ENCODE measurements at places on chromosomes 16 and 17.

- no peak for DNase-seq
Measured at GRCh38 chr16:73605309-73605708, 557.4 kb upstream of the ZFHX3 start.

GRCh38 chr16:84331998-84332780 is 36.1 kb upstream of the ATP2C2 start:
- DNase-seq = no peak

DNA sequence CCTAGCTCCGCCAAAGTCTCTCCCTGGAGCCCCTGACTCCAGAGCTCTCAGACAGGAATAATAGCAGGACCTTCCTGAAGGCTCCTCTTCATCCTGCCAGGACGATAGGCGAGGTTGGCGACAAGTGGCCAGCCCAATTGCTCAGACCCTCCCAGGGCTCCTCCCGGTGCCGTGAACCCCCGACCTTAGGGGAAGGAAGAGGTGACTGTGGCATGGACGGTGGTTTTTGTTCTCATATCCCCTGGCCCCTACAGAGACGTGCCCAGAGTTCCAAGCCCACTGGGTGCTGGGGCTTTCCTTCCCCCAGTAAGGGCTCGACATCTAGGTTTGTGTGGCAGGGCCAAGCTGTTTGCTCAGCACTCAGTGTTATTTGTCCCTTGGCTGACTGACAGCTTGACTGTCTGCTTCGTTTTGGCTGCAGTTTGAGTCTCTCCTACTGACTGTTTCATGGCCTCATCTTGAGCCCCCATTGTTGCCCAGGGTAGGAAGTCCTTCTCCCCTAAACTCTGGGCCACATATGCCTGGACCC is 4.6 kb upstream of the ADCY7 start:
- DNase-seq = no peak

- no peak for DNase-seq
Measured at GRCh38 chr16:59907611-59908010, 1173.5 kb upstream of the GOT2 start.

DNA sequence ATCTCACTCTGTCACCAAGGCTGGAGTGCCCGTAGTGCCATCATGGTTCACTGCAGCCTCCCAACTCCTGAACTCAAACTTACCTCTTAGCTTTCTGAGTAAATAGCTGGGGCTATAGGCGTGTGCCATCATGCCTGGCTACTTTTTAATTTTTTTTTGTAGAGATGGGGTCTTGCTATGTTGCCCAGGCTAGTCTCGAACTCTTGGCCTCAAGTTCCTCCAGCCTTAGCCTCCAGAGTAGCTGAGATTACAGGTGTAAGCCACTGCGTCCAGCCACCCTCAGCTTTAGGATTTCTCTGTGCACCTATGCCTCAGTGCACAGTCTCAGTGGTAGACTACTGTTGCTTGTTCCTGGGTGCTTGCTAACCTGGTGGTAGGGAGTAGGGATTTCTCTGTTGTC is 5.5 kb downstream of the SLC7A6 start:
- DNase-seq = no peak

- no peak for DNase-seq
Measured at GRCh38 chr17:22512997-22513538, 820.7 kb downstream of the KCNJ18 start.

GRCh38 chr16:69316595-69317034 is 5.5 kb downstream of the VPS4A start:
- DNase-seq = no peak

- no peak for DNase-seq
Measured at GRCh38 chr17:68807998-68808772, 147.0 kb downstream of the ABCA8 start.

DNA sequence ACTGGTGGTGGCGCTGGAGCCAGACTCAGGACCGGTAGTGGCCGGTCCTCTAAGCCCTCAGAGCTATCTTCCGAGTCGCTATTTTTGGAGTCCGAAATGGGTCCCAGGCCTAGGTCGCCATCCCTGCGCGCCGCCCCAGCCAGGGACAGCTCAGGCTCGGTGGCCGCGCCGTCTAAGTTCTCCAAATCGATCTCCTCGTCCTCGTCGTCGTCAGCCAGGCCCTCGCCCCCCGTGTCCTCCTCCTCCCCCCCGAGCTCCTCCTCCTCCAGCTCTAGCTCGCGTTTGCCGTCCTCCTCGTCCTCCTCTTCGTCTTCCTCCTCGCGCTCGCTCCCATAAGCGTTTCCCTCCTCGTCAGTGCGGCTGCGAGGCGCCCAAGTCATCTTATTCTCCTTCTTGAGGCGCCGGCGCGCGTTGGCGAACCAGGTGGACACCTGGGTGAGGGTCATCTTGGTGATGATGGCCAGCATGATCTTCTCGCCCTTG is 1.6 kb downstream of the IRX3 start:
- DNase-seq = no peak

DNA sequence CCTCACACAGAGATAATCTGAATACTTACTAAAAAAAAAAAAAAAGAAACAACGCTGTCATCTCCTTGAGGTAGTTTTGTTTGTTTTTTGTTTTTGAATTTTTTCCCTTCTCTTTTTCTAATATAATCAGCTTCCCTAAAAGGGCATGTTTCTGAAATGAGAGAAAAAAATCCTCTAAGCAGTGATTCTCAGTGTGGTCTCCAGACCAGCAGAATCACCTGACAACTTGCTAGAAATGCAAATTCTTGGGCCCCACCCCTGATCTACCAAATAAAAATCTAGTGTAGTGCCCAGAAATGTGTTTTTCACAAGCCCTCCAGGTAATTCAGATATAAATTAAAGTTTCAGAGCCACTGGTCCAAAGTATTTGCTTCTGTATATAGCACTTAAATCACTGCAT is 65.4 kb downstream of the SSH2 start:
- DNase-seq = no peak

DNA sequence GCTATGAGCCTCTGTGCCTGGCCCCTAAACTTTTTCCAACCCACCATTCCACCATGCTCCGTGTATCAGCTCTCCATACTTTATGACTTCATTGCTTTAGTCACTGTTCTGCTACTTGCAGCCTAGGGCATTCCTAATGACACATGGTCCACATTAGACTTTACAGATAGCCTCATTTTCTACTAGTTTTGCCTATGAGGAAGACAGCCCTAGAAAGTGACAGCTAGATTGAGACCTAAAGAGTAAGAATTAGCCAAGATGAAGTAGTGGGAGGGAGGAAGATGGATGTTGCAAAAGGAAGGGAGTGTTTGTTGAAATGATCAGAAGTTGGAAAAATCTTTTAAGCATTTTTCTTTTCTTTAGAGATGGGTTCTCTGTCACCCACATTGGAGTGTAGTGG is 11.0 kb downstream of the C16orf54 start:
- DNase-seq = no peak

DNA sequence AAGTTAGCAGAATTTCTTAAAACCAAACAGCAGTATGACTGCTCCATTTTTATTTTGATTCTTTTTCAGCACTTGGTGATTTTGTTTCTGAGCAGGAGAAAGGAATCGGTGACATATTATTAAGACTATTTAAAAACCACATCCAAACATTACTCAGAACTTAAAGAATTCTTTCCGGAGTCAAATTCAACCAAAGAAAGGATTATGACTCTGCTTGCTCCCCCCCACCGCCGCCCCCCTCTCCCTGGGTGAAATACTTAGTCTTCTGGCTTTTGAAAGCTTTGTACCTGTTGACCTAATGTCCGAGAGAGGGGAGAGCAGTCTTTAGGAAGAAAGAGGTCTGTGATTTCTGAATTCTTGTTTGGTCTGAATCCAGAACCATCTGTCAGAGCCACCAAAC is 17.9 kb upstream of the COL1A1 start:
- DNase-seq = no peak

DNA sequence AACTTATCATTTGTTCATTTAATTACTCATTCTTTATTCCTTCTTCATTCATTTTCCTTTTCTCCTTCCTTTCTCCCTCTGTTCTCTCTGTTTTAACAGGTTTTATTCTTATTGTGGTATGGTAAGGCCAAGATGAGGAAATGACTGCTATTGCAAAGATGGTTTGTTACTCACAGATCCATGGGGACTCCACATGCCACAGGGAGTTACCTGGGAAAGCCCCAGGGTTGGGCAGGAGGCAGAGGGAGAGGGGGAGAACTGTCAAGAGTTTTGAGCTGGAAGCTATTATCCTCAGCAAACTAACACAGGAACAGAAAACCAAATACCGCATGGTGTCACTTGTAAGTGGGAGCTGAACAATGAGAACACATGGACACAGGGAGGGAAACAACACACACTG is 453.3 kb downstream of the WWOX start:
- DNase-seq = no peak

DNA sequence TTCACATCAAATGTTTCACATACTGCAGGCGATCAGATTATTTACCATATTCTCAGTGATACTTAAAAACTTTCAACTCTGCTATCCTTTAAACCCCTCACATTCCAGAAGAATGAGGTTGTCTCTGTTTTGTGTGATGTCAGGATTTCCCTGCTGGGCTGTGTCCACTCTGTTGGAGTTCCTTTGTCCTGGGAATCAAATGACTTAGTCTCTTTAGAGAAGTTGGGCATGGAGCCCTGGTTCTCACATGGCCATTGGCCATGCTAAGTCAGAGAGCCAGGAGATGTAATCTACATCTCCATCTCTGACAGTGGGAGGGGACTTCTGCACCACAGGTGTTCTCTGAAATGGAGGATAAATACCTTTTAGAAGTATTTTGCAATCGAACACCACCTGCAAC is 205.1 kb upstream of the MAF start:
- DNase-seq = no peak

DNA sequence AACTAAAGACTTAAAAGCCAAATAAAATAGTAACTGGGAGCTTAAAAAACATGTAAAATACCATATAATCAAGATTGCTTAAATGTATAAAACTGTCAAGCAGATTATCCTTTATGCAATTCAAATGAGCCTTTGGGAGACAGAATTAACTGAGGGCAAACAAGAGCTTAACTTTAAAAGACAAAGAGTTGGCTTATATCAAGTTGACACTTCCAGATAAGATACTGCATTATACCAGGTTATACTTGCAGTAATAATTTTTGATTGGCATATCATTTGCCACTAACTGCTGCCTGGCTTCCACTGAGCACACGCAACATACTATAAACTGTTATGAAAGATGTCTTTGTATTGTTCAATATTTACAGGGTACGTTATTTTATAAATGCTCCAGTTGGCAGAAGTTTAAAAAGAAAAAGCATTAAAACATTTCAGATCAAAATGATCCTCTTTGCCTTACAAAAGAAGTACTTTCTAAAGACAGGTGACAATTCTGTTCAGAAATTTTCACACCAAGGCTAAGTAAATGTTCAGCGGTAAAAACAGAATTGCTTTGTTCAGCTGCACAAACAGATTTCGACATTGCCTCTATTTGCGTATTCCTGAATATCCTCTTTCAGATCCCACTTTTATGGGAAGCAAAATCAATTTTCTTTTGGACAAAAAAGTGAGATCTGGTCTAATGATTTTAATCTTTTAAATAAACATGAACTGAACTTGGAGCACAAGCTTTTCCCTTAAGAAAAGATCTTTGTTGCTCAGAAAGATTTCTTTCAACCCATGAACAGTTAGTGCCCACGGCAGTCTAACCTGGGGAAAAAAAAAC is 50.7 kb downstream of the TOX3 start:
- no peak for DNase-seq

GRCh38 chr17:27066315-27066714 is 227.6 kb upstream of the WSB1 start:
- DNase-seq = no peak

GRCh38 chr16:55821210-55821609 is 11.7 kb downstream of the CES1 start:
- no peak for DNase-seq

DNA sequence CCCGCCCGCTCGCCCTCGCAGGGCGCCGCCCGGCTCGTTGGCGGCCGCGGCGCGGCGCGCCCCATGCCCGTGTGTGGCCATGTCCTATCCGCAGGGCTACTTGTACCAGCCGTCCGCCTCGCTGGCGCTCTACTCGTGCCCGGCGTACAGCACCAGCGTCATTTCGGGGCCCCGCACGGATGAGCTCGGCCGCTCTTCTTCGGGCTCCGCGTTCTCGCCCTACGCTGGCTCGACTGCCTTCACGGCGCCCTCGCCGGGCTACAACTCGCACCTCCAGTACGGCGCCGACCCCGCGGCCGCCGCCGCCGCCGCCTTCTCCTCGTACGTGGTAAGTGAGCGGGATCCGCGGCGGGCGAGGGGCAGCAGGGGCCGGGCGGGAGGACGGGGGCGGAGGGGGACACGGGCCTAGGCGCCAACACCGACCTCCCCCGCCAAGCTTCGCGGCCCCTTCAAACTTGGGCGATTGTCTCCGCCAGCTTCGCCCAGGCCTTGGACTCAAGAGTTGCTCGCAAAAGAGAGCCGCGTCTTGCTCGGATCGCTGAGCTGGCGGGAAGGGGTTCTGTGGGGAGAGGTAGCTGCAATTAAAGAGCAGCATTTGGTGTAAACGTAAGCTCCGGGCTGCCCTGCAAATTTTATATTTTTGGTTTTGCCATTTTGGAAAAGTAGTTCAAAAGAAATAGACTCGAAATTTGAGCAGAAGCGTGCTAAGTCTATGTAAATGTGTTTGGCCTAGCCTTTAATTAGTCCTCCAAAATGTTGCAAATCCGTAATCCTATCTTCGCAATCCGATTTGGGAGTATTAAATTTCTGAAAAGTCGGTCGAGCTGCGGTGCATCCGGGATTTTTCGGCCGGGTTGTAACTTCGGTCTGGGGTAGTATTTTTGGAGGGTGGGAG is 702 bp downstream of the IRX5 start:
- no peak for DNase-seq

Data from activated naive CD4-positive, alpha-beta T cell treated with anti-CD3 and anti-CD28 coated beads, Interleukin-2, amount 50 U/mL, for 16 hours (primary cell).